ENCODE measurements at places on chromosomes 2 and 18. TPM values are rescaled to one million over a fixed set of nuclear protein-coding genes. Genes with fewer than 3 reads are reported as not detected.

Gene LIPG
- total RNA-seq, result 88.9 TPM

Gene B3GNT7
- under 0.01 TPM for total RNA-seq

Gene CIDEA
- 0.46 TPM for total RNA-seq

Gene SERPINB5
- total RNA-seq, result not detected

Gene TBR1
- total RNA-seq, result under 0.01 TPM

Gene TXNDC9
- 131 TPM for total RNA-seq

Gene ZSCAN30
- total RNA-seq, result 13.2 TPM

Gene MPP4
- 4.0 TPM for total RNA-seq

Gene GPAT2
- total RNA-seq, result 8.8 TPM

Gene SERPINB10
- 0.32 TPM for total RNA-seq

Gene MIB1
- 64.1 TPM for total RNA-seq

Gene LONRF2
- 0.15 TPM for total RNA-seq

Gene TUBB8B
- not detected for total RNA-seq

Gene PROKR1
- total RNA-seq, result not detected

Gene KCTD1
- total RNA-seq, result 10.6 TPM

Gene IL1RL1
- 68.5 TPM for total RNA-seq

Gene ZNF396
- 0.32 TPM for total RNA-seq

Gene ALPP
- not detected for total RNA-seq

Gene HMSD
- total RNA-seq, result 0.65 TPM

Gene STAT4
- 0.46 TPM for total RNA-seq

Gene TCF4
- total RNA-seq, result 235 TPM

Gene MREG
- 3.6 TPM for total RNA-seq

Gene ZNF512
- 26.6 TPM for total RNA-seq

Gene ZSWIM2
- total RNA-seq, result not detected

Gene ALPG
- total RNA-seq, result not detected

Gene SCLY
- 22.1 TPM for total RNA-seq

Gene AKAIN1
- total RNA-seq, result not detected

Gene CYS1
- not detected for total RNA-seq

Gene PSMD1
- total RNA-seq, result 160 TPM

Gene SLC4A5
- total RNA-seq, result 0.30 TPM

Gene CCL20
- total RNA-seq, result 0.65 TPM

Gene MFSD6
- total RNA-seq, result 4.6 TPM
